ENCODE measurements at places on chromosomes 12 and 14.

DNA sequence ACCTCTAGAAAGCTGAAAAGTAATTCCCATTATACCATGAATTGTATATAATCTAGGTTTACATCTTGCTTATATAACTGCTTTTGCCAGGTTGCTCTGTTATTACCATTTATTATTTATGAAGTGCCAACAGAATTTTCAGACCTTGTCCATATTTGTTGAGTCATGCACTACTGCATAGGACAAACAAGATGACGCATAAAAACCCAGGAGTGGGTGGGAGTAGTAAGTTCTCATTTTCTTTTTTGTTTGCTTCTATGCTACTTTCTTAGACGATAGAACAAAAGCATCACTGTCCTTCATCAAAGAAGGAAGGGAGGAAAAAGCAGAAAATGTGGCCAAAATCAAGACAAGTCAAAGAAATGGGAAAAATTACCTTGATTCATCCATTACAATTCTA is 119.0 kb upstream of the RASSF8 start:
- DNase-seq = no peak

DNA sequence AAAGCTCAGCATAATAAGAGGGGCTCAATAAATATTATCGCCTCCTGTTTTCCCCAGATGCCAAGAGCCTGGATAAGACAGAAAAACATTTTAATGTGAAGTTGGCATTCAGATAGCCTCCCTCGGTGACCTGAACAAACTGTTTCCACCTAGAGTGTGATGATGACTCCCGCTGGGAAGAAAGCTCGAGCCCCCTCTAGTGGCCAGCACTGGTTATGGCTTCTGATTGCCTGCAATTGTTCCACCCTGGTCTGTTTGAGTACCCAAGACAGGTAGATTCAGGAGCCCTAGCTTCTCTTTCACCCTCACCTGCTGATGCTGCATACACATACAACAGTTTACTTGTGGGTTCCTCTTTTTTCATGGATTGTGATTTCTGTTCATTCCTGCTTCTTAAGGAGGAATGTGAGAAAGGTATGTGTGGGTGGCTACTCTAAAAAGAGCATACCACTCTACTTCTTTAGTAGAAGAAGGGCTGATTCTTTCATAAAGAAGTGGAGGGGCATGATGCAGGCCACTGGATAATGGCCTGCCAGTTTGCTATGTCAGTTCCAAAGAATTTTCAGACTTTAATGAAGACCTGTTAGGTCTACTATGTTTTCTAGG is 6.4 kb downstream of the ERG28 start:
- no peak for DNase-seq

DNA sequence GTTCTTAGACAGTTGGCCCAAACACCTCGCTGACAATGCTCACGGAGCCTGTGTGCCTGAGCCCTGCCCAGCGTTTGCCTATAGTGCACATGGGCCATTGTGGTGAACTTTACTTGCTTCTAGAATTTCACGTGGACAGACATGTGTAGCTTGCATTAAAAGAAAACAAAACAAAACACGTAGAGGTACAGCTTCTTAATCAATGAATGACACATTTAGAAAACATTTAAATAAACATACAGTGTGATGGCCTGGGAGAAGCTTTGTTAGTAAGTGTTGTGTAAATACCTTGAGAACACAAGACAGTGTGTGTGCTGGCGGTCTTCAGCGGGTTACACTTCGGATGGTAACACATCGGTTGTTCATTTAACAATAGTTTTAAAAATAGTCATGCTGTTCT is 38.1 kb downstream of the SMOC1 start:
- DNase-seq = no peak

GRCh38 chr14:55819610-55820304 is 239.8 kb downstream of the KTN1 start:
- no peak for DNase-seq

GRCh38 chr12:51911788-51912711 is 4.7 kb downstream of the ACVRL1 start:
- DNase-seq = peak; percentile 89

DNA sequence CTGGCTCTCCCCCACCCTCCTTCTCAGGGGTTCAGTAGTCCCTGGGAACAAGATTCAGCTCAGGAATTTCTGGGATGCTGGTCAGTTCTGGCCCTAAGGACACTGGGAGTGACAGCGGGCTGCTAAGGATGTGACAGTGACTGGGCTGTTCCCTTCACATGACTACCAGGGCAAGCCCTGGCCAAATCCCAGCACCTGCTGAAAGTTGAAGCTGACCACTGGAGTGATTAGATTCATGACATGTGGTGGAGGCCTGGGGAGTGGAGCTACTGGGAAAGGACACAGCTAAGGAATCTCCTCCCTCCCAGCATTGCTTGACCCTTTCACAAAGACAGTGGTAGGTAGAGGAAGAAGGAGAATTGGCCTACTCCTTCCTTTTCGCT is 204.9 kb downstream of the DAD1 start:
- no peak for DNase-seq
